ENCODE measurements at places on chromosomes 16 and 17.

- H3K4me3 ChIP-seq, result no peak overlapping the region
- no peaks in the 10 kb centered on the region for H3K36me3 ChIP-seq
- H3K27ac ChIP-seq, result no peak overlapping the region
- H3K4me1 ChIP-seq, result no peaks in the 10 kb centered on the region
- no peak for DNase-seq
Observed at GRCh38 chr17:14833201-14833785, 431.8 kb downstream of the PMP22 start.

DNA sequence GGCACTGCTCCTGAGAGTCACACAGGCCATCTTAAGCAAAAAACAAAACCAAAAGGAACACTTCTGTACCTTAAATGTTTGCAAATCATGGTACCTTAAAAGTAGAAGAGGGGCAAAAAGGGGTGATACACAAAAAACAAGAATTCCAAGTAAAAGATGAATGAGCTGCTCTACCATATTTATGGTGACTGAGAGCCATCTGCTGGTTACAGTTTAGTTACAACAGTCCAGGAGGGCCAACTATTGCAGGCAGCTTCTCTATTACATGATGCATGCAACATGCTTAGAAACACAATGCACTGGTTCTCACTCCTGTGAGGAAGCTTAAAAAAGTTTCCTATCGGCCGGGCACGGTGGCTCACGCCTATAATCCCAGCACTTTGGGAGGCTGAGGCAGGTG lies 53.5 kb downstream of the STX8 start:
- H3K36me3 ChIP-seq, result no peaks in the 10 kb centered on the region
- no peak overlapping the region for H3K4me3 ChIP-seq
- no peaks in the 10 kb centered on the region for H3K27me3 ChIP-seq

GRCh38 chr17:37752482-37752881 lies 7.6 kb upstream of the HNF1B start:
- H3K4me1 ChIP-seq, result no peaks in the 10 kb centered on the region
- no peak for DNase-seq
- H3K27me3 ChIP-seq, result no peaks in the 10 kb centered on the region
- H3K36me3 ChIP-seq, result no peaks in the 10 kb centered on the region
- no peak overlapping the region for H3K4me3 ChIP-seq

- no peak overlapping the region for H3K4me3 ChIP-seq
- no peak for DNase-seq
- H3K4me1 ChIP-seq, result peaks cover 52% of the 10 kb centered on the region
- H3K36me3 ChIP-seq, result no peaks in the 10 kb centered on the region
- H3K27me3 ChIP-seq, result no peaks in the 10 kb centered on the region
- H3K27ac ChIP-seq, result no peak overlapping the region
Observed at GRCh38 chr16:22220069-22220440, 14.0 kb downstream of the EEF2K start.

- no peak for DNase-seq
- no peaks in the 10 kb centered on the region for H3K36me3 ChIP-seq
- peaks cover 40% of the 10 kb centered on the region for H3K4me1 ChIP-seq
Observed at GRCh38 chr17:50721194-50722010, 2.0 kb downstream of the LUC7L3 start.

DNA sequence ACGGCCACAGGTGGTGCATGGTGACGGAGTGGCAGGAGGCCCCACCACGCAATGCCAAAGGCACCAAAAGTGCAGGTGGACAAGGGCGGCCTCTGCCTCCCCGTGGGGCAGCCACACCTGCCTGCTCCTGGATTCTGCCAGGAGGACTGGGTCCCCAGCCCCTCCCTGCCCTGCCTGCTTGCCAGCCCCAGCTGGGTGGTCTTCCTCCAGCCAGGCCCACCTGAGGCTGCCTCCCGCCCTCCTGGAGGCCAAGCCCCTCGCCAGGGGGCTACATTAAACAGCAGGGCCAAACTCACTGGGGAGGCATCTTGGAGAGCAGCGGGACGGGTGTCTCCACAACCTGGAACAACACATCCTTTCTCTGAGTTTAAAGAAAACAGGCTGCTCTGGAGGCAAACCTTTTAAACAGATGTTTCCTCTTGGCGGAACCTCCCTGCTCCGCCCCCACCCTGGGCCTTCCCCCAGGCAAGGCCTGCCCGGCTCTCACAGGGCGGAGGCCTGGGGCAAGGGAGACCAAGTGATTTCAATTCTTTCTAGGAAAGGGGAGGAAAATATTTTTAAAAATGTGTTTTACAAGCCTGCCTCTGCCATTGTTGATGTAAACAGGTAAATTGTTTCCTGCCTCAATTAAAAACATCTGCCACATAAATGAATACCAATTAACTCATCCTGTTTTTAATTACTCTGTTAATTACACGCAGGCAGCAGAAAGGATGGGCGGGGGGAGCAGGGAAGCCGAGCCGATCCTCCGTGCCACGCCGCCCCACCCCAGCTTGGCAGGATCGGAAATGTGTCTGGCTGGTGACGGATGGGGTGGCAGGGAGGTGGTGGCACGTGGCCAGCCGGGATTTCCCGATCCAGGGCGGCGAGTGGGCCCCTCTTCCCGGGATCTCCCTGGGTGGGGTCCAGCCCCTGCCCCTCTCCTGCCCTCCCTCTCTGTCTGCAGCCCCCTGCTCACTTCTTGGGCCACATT lies 54.4 kb upstream of the PABPN1L start:
- no peak for DNase-seq
- H3K27ac ChIP-seq, result peak overlapping the region; percentile 58
- peaks cover 55% of the 10 kb centered on the region for H3K4me1 ChIP-seq
- peaks cover 28% of the 10 kb centered on the region for H3K27me3 ChIP-seq

DNA sequence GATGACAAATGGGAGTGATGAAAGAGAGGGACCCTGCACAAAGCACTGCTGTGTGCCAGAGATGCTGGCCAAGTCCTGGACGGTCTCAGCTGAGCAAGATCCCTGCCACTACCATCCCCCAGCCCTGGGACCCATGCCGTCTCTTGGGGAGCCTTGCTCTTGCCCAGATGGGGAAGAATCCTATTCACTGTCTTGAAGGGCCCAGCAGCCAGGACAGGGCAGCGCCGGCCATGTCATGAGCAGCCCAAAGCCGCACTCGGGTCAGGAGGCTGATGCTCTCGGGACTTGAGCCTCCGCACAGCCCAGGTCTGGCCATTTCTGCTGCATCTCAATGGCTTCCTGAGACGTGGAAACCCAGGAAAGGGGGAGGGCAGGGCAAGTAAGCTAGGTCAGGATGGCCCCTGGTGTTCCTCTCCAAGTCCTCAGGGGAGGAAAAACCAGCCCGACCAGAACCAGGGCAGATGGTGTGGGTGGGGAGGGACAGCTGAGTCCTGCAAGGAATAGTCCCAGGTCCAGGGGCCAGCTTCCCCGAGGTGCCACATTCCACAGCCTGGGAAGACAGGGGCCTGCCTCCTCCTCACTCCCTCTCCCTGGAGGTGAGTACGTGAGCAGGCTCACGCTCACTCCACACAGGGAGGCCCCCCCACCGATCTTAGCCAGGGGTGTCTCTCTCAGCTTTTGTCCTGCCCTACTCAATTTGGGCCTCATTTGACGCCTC lies 7.8 kb upstream of the KRT19 start:
- no peaks in the 10 kb centered on the region for H3K36me3 ChIP-seq
- H3K27me3 ChIP-seq, result no peaks in the 10 kb centered on the region
- no peak overlapping the region for H3K27ac ChIP-seq
- DNase-seq, result no peak
- no peak overlapping the region for H3K4me3 ChIP-seq

- no peak for DNase-seq
- no peaks in the 10 kb centered on the region for H3K4me1 ChIP-seq
- no peaks in the 10 kb centered on the region for H3K36me3 ChIP-seq
- H3K4me3 ChIP-seq, result no peak overlapping the region
Observed at GRCh38 chr17:73972056-73972455, 231.4 kb upstream of the RPL38 start.

GRCh38 chr16:66553223-66553622 lies 847 bp downstream of the CKLF start:
- peaks cover 30% of the 10 kb centered on the region for H3K4me1 ChIP-seq
- H3K27me3 ChIP-seq, result no peaks in the 10 kb centered on the region
- DNase-seq, result no peak
- peak overlapping the region; percentile 36 for H3K4me3 ChIP-seq
- no peaks in the 10 kb centered on the region for H3K36me3 ChIP-seq

GRCh38 chr16:57863434-57864160 lies 61.3 kb upstream of the KIFC3 start:
- no peak overlapping the region for H3K27ac ChIP-seq
- no peaks in the 10 kb centered on the region for H3K4me1 ChIP-seq
- no peak for DNase-seq
- no peaks in the 10 kb centered on the region for H3K27me3 ChIP-seq
- no peaks in the 10 kb centered on the region for H3K36me3 ChIP-seq

DNA sequence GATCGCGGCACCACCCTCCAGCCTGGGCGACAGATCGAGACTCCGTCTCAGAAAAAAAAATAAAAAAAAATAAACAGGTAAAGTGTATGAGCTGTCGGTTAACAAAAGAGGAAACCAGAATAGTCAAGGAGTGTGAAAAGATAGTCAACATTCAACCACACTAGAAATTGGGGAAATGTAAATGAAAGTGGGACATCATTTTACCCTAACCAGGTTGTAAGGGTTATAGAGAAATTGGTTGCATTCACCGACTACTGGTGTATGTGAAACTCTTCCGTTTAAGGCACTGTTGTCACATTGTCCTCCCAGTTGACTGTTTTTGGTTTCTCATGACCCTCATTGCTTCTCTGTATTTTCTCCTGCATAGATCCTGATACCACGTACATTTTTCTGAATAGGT lies 62.8 kb downstream of the RABEP1 start:
- peaks cover 8% of the 10 kb centered on the region for H3K36me3 ChIP-seq
- H3K4me1 ChIP-seq, result no peaks in the 10 kb centered on the region
- no peak overlapping the region for H3K4me3 ChIP-seq
- DNase-seq, result no peak
- H3K27ac ChIP-seq, result no peak overlapping the region

- DNase-seq, result no peak
- H3K4me3 ChIP-seq, result no peak overlapping the region
- no peaks in the 10 kb centered on the region for H3K4me1 ChIP-seq
- H3K27me3 ChIP-seq, result no peaks in the 10 kb centered on the region
Observed at GRCh38 chr17:46036491-46036890, 37.4 kb downstream of the STH start.

- H3K27ac ChIP-seq, result no peak overlapping the region
- H3K4me3 ChIP-seq, result no peak overlapping the region
- H3K36me3 ChIP-seq, result no peaks in the 10 kb centered on the region
- no peak for DNase-seq
Observed at GRCh38 chr16:84616515-84616914, 1.4 kb downstream of the COTL1 start.
